ENCODE measurements at places on chromosomes 7 and 10.

- no peak for DNase-seq
Measured at GRCh38 chr7:23788843-23789242, 78.8 kb downstream of the STK31 start.

- DNase-seq = peak; percentile 23
Measured at GRCh38 chr7:54969208-54969967, 49.4 kb upstream of the EGFR start.

- peak; percentile 44 for DNase-seq
Measured at GRCh38 chr7:152866125-152866524, 106.6 kb downstream of the ACTR3B start.

GRCh38 chr7:85714043-85714578 is 527.3 kb upstream of the SEMA3D start:
- no peak for DNase-seq

DNA sequence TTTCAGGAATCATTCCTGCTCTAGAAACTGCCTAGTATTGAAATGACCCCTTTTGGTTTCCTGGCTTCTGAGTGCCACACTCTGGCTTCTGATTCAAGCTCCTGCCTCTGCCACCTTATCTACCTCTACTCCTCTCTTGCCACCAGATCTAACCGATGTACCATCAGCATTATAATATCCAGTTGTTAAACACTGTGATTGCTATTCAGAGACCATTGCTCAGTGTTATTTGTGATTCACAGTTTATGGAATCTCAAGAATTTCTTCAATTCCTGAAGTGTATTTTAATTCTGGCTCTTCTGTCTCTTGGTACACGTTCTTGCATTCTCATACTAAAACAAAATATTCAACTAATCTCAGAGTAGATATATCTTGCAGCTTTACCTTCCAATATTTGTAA is 88.7 kb downstream of the DYNC1I1 start:
- peak; percentile 38 for DNase-seq
